Pericardium fibroblast (primary cell): ENCODE measurements at places on chromosomes 16 and 17. TPM values are rescaled to one million over a fixed set of nuclear protein-coding genes. Genes with fewer than 3 reads are reported as not detected.

Gene PPM1E
- total RNA-seq, result 0.23 and 0.43 TPM in 2 replicates

Gene SERPINF2
- 0.35 and 1.9 TPM in 2 replicates for total RNA-seq

Gene MYH8
- 4.1 TPM in 1 of 2 replicates, not detected in the other for total RNA-seq

Gene MYOCD
- under 0.01 and 0.35 TPM in 2 replicates for total RNA-seq

Gene RNF157
- 0.12 and 0.34 TPM in 2 replicates for total RNA-seq

Gene TBC1D3H
- total RNA-seq, result not detected in 2 replicates

Gene KIF2B
- not detected in 2 replicates for total RNA-seq
